Hematopoietic multipotent progenitor cell treated with erythropoietin and hydrocortisone succinate and interleukin-3 and kit ligand, for 8 days (in vitro differentiated cells): ENCODE measurements at places on chromosomes 2 and 18.

DNA sequence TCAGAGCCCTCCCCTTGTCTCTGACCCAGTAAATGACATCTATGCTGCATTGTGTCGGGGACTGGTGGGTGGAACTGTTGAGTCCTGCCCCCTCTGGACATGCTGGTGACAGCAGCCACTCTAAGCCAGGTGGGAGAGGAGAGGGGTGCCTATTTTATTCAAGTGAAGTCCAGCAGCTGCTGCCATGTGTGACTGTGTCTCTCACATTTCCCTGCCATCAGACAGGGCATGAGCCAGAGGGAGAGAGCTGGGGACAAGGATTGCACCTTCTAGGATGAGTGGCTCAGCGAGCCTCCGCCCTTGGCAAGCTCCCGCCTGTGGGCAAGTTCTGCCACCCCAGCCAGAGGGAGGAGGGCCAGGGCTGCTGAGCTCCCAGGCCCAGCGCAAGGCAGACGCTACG, 13.7 kb downstream of the NGEF start:
- no peak for DNase-seq

DNA sequence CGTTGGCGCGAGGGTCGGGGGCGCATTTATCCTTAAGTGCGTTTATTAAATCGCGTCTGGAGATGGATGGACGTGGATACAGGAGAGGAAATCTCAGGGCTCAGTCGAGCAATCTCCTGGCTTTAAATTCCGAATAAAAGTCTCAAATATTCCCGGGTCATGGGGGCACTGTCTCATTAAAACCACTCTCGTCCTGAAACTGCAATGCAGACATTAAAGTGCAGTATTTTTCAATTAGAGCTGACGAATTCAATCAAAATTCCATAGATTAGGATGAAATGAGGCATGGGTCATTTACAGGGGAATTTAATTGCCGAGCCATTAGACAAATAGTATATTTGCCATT, 10.7 kb upstream of the GBX2 start:
- DNase-seq = no peak

GRCh38 chr18:26667046-26667445, 118.7 kb upstream of the KCTD1 start:
- DNase-seq = no peak

DNA sequence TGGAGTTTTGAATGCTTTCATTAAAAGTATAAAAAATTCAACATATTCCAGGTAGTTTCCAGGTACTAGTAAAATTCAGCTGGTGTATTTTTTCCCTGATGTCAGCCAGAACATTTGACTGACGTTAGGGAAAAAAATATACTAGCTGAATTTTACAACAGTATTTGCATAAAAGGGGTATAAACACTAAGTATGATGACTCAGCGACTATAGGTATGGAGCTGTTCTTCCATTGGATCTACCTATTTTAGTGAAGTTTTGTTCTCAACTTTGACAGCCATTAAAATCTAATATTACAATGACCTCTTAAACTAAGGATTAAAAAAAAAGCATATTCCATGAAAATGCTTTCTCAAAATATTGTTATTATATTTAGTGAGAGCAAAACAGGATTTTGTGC, 155.9 kb downstream of the FSHR start:
- DNase-seq = no peak

DNA sequence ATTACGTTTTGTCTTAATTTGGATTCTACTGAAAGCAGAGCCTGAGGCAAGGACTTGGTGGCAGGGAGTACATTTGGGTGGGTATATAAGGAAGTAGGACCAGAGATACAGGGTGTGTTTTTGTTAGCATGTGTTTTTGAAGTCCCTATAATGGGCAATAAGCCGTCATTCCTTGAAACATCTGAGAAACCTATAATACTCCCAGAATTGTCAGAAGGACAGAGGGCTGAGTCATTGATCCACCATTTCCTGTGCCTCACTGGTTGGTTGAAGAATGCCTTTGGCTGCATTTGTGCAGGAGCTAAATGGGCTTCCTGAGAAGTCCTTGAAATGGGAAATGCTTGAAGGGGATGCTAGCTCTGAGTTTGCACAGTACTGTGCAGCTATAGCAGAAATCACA, 281.8 kb upstream of the ZEB2 start:
- DNase-seq = no peak

DNA sequence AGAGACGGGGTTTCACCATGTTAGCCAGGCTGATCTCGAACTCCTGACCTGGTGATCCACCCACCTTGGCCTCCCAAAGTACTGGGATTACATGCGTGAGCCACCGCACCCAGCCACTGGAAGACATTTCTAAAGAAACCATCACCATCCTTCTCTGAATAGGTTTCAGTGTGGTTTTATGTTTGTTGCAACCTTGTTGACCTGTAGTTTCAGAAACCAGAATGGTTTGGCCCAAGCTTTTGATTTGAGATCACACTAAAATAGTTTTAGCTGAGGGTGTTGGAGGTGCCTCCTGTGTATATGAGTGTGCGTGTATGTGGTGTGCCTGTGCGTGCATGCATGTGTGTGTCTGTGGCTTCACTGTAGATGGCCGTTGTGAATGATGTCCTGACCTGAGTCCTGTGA, 26.2 kb downstream of the INPP4A start:
- no peak for DNase-seq

GRCh38 chr2:232410238-232410900, 3.7 kb downstream of the ALPG start:
- no peak for DNase-seq

DNA sequence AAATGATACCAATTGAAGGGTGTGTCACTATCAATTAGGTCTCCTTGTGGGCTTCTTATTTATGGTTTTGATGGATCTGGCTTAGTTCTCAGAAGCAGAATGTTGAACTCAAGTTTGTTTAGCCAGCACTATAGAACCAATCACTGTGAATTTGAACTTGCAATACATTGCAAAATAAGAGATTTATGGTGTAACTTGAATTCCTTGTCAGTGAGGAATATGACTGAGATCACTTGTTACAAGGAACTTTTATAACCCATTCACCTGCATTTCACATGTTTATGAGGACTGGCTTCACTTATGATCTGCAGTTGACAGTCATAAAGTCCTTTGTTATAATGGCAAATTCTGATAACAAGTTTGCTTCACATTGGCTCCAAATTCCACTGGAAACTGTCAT, 9.8 kb downstream of the GATA6 start:
- no peak for DNase-seq

GRCh38 chr2:182499706-182500470, 73.1 kb upstream of the PDE1A start:
- DNase-seq = no peak

GRCh38 chr2:141528990-141529389, 601.8 kb downstream of the LRP1B start:
- no peak for DNase-seq

DNA sequence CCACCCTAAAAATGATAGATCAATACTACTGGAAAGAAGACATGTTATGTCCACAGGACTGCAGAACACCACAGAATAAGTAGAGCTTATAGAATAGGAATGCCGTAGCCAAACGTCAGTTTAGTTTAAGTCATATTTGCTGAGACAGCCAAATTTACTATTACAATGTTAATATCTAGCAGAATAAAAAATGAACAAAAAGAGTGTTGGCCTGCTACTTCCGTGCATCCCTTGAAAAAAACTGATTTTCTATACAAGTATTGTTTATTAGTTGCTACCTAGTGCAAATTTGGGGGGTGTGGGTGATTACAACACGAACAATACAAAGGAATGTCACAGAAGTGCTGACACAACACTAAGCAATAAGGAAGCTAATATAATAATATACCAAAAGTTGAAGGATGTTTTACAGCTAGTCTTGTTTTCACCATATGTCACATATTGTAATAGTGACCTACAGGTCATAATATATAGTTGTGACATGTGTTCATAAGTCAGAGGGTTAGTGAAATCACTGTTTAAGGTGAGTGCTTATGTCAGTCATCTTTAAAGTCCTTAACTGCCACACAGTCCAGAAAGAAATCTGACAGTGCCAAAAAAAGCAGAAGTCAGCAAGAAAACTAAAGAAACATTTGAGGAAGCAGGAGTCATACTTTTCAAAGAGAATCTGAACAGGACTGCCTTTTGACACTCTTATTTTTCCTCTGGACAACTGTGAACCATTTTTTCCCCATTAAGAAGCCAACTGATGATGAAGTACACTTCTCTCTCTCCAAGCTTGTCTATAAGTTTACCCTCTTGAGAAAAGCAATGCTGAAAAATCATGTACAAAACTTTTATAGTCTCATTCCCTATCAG, 376.4 kb downstream of the ZEB2 start:
- DNase-seq = no peak

GRCh38 chr2:20449501-20450200, 2.8 kb downstream of the RHOB start:
- DNase-seq = no peak

GRCh38 chr2:240765007-240765406, 55.0 kb downstream of the KIF1A start:
- DNase-seq = no peak

DNA sequence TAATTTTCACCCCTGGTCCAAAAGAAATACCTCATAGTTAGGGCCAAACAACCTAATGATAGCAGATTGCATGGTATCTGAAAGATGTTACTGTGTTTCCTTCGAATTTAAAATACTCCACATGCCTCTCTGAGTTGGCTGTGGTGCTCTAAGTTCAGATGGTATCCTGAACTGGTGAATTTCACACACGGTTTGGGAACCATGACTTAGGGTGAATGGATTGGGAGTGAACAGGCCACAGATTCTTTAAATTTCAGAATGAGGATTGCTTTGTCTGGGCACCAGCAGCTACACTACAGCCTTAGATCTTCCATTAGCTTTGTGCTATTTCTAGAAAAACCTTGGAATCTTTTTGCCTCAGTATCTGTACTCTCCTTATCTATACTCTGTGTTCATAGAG, 6.2 kb downstream of the GMCL1 start:
- DNase-seq = no peak

GRCh38 chr18:49959176-49959575, 145.8 kb upstream of the ACAA2 start:
- no peak for DNase-seq

DNA sequence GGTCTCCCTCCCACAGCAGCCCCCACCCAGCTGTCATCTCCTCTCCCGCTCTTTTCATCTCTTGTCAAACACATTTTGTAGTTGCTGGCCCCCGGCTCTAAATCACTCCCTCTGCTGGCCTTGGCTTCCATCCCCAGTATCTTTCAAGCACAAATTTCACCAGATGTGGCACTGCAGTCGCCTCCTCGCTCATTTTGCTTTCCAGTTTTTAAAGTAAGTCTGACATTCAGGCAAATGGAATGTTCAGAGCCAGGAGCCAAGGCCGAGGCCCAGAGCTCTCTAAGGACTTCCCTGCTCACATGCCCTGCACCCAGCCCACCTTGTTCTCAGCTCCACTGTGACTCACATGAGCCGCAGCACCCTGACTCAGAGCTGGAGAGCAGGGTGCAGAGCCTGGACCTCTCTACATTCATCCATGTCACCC, 158.4 kb downstream of the GALNT14 start:
- no peak for DNase-seq

GRCh38 chr18:59783138-59783537, 85.9 kb upstream of the CCBE1 start:
- peak; percentile 32 for DNase-seq

DNA sequence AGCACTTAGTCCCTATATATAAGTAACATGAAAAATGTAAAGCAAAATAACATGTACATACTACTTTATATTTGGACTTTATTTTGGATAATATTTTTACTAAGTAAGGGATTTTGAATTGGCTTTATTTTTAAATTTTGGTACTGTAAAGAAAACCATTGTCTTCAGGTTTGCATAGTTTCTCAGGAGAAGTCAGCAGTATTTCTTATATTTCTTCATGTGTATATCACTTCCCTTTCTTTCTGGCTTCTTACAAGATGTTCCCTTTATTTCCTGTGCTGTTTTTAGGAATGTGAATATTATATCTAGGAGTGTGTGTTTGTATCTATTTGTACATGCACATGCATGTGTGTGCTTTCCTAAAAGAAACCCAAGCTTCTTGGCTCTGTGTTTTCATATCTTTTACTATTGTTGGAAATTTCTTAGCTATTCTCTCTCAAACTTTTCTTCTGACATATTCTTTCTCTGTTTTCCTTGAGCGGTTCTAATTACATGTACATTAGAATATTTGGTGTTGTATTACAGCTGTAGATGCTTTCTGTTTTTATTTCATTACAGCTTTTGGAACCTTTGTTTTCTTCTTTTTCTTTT, 1549.7 kb upstream of the ACVR2A start:
- DNase-seq = no peak

DNA sequence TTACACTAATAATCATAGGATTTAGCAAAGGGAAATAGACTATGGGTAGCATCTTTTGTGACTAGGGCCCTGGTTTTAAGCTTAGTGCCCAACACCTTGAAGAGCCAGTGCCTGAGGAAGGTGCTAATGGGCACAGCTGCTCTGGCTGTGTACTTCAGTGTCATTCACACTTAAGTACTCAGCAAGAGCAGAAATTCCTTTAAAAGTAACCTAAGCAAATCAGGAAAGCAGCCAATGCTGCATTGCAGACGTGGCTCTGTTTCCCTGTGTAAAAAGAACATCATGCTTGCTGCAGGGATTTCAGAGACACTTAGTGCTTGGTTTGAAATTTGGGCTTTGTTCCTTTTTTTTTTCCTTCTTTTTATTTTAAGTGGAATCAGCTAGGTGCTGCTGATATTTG, 505.4 kb downstream of the SUCLG1 start:
- DNase-seq = no peak

GRCh38 chr2:122530814-122531213, 775.4 kb downstream of the TSN start:
- no peak for DNase-seq

DNA sequence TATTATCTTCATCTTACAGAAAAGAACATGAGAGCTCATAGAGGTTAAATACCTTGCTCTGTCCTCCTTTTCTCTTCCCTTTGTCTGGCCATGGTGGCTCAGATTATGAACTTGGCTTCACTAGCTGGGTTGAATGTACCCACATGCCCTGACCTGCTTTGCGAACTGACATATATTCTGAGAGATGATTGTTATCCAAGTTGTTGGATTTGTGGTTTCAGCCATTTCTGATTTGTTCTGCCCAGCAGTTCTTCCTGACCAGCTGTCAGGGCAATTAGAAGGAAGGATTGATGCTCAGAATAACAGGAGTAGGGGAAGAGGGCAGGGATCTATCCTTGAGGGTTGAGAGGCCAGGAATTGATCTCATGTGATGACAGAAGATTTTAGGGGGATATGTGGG, 236.8 kb upstream of the FAM98A start:
- no peak for DNase-seq

GRCh38 chr2:240579771-240580614, 6.5 kb upstream of the CAPN10 start:
- DNase-seq = no peak

- no peak for DNase-seq
Measured at GRCh38 chr2:47040651-47041050, 114.5 kb downstream of the STPG4 start.

GRCh38 chr2:12501469-12502158, 215.1 kb upstream of the TRIB2 start:
- peak; percentile 29 for DNase-seq

- DNase-seq = no peak
Measured at GRCh38 chr2:214361116-214361515, 49.7 kb upstream of the VWC2L start.

DNA sequence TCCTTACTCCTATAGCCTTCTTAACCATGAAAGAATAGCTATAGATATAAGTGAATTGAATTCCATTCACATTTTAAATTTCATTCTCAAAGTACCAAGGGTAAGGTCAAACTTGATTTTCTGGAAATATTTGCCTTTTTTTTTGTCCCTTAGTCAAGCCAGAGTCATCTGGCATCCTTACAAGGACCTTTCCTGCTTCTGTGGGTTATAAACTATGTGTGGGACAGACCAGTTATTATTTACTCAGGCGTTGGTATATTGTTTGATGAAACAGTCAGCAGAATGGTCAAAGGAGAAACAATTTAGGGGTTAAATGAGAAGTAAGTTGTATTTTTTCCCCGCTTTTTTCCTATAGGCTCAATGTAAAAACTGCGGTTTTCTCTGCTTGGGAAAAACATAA, 1103.2 kb upstream of the ZEB2 start:
- no peak for DNase-seq
